Activated naive CD4-positive, alpha-beta T cell treated with anti-CD3 and anti-CD28 coated beads, Interleukin-2, amount 50 U/mL, for 72 hours (primary cell): ENCODE measurements at places on chromosomes 1 and 21.

- no peak for DNase-seq
These were observed 116.1 kb downstream of the MRPS6 start for GRCh38 chr21:34189506-34189905.

- DNase-seq = no peak
These were observed 63.5 kb upstream of the DMRTB1 start for GRCh38 chr1:53395671-53396215.

GRCh38 chr1:205144751-205145150, 23.0 kb upstream of the RBBP5 start:
- no peak for DNase-seq

GRCh38 chr1:25103164-25103795, 129.0 kb downstream of the SYF2 start:
- no peak for DNase-seq

DNA sequence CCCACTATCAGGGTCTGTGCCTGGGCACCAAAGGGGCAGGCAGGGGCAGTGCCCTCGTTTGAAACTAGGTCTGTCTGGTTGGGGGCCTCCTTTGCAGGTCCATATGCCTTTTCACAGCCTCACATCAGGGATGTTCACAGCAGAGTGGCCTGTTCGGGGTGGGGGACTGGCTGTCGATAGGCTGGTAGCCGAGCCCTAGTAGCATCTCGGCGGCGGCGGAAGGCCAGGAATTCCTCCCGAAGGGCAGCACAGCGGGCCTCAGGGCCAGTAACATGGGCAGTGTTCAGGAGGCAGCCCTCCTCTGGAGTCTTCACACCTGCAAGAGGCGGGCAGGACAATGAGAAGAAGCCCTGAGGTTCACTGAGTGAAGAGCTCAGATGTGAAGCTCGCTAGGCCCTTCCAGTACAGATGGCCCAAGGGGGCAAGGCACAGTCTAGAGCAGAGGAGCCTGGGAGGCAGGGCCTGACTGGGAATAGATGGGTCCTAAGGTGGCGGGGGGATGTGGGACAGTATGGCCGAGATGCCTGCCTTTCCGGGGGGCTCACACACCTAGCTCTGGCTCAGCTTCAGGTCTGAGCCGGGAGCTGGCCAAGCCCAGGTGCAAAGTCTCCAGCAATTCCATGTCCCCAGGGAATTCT, 2.0 kb upstream of the TAGLN2 start:
- no peak for DNase-seq

- no peak for DNase-seq
These were observed 50.5 kb downstream of the RGS4 start for GRCh38 chr1:163119707-163120106.

DNA sequence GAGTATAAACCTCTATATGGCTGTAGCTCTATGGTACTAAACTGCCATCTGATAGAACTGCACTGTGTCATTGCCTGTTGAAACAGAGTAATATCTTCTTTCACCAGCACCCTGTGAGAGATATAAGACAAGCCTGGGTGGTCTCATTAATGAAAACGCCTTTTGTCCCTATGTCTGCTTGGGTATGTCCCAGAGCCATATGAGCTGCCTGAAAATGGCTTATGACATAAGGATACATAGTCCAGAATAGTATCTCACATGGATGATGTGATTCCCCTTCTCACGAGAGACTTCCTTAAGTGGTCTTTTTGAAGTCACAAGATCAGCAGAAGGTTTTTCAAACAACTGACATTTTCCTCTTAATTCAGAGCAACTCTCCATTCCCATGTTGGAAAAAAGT, 7.3 kb upstream of the TMCC2 start:
- DNase-seq = no peak

DNA sequence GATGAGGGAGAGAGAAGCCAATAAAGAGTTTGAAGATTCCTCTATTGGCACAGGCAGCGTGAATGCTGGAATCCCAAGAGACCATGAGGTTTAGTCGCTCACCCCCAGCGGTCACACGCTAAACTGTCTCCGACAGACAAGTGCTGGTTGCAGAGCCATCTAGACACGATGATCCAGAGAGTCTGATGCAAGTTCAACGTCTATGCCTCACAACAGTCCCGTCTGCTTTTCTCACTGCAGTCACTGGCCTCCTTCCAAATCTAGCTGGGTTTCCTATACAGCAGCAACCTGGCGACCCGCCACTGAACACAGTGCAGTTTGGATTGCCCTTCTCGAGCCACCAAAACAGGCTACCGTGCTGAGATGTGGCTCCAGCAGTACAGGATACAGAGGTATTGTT, 98.6 kb upstream of the KRTAP19-8 start:
- DNase-seq = no peak

GRCh38 chr1:154669464-154670282, 61.7 kb upstream of the ADAR start:
- DNase-seq = peak; percentile 68

DNA sequence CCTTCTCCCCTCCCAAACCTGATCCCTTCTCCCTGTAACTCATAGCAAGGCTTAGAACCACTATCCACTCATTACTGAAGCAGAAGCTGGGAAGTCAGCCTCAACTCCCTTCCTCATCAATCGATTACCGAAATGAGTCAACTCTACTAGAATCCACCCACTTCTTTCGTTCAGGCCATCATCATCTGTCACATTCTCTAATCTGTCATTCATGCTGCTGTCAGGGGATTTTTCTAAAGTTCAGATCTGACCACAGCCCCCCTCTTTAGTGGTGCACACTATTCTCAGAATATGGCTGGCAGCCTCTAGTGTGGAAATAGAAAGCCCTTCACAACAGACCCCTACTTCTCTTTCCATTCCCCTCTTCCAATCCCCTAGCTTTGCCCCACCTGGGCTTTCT, 5.1 kb downstream of the NT5C1A start:
- peak; percentile 69 for DNase-seq

GRCh38 chr1:234244482-234244881, 128.8 kb upstream of the COA6 start:
- DNase-seq = no peak

DNA sequence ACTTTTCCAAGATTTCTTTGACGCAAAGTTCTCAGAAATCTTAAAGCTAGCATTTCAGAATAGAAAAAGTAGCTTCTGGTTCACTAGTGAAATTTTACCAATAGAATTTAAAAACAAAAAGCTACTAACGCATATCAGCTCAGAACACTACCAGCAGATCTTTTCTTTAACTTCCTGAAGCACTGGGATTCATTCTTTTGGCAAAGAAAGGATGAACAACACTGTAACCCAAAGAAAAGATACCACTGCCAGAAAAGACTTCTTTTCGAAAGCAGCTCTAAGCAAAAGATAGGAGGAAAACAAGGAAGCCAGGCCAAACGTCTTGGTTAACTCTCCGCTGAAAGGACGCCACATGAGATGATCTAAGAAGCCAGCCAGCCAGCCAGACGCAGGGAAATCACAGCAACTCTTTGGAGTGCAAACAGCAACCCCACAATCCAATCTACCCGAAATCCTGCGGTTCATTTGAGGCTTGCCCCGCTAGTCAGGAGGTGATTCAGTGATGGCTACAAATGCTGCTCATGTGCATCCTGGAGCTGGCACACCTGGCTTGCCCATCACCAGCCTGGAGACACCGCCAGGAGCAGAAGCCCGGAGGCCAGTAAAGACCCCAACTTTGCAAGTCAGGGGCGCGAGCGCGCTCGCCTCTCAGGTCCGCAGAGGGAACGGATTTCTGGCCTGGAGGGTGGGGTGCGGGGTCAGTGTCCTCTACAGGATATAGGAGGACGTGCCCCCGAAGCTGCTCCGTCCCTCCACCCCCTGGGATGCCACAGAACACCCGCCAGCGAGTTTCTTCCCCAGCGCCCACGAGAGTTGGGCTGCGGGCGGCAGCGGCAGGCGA, 812 bp downstream of the NBPF1 start:
- DNase-seq = peak; percentile 81

GRCh38 chr21:32136546-32136945, 142.3 kb downstream of the MIS18A start:
- no peak for DNase-seq

DNA sequence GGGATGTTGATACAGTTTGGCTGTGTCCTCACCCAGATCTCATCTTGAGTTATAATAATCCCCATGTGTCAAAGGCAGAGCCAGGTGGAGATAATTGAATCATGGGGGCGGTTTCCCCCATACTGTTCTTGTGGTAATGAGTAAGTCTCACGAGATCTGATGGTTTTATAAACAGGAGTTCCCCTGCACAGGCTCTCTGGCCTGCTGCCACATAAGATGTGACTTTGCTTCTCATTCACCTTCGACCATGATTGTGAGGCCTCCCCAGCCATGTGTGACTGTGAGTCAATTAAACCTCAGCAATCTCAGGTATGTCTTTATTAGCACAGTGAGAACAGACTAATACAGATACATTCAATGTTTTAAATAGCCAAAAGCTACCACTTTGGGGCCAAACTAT, 41.1 kb downstream of the SLC35F3 start:
- no peak for DNase-seq

GRCh38 chr1:31771891-31772668, 7.9 kb upstream of the ADGRB2 start:
- peak; percentile 48 for DNase-seq

DNA sequence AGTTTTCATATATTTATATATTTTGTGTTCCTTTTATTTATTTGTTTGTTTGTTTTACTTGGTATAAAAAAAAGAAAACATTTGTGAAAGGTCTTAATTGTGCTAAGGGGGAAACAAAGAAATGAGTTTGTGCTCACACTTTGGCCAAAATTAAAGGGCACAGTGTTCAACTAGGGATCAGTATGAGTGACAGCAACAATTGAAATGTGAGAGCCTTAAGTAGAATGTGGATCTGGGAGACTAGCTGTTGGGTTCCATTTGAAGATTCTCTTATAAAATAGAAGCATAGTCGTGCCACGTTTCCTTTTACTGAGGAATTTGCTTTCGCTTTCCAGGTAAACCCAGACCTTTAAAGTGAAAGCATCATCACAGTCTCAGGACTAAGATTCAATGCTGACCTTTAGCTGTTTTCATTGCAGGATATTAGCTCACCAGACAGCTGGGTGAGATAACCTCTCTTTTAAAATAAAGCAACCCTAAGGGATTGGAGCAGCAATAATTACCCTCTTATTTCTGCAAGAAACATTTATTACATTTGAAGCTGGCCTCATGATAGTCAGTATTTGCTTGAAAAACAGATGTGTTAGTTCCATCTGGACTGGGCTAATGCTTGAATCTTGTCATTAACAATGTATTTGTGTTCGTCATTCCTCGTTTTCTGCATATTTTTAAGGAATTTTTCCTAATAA, 37.1 kb upstream of the CD55 start:
- no peak for DNase-seq

GRCh38 chr1:154157520-154158306, 2.8 kb upstream of the NUP210L start:
- DNase-seq = peak; percentile 73

- DNase-seq = no peak
These were observed 5.8 kb downstream of the PAFAH2 start for GRCh38 chr1:25991937-25992688.

- no peak for DNase-seq
These were observed 179.4 kb downstream of the ZBTB18 start for GRCh38 chr1:244230470-244230869.

DNA sequence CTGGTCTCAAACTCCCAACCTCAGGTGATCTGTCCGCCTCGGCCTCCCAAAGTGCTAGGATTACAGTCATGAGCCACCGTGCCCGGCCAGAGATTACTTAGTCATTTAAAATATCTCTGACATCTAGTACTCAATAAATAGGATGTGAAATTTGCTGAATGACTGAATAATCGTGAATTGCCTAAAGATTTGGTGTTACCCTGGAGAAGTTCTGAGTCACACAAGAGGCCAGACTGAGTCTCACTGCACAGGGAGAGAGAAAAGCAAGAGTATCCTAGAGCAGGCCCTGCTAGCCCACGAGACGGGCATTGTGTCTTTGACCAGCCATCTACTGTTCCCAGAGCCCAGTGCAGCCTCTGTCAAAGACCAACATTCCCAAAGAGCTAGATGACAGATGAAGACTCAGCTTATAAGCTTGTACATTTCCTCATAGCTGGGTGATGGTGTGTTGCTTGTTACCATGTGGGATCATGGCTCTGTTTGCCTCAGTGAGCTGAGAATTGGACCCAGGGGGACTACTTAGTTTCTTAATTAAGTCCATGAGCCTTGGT, 5.6 kb upstream of the EIF4G3 start:
- no peak for DNase-seq

DNA sequence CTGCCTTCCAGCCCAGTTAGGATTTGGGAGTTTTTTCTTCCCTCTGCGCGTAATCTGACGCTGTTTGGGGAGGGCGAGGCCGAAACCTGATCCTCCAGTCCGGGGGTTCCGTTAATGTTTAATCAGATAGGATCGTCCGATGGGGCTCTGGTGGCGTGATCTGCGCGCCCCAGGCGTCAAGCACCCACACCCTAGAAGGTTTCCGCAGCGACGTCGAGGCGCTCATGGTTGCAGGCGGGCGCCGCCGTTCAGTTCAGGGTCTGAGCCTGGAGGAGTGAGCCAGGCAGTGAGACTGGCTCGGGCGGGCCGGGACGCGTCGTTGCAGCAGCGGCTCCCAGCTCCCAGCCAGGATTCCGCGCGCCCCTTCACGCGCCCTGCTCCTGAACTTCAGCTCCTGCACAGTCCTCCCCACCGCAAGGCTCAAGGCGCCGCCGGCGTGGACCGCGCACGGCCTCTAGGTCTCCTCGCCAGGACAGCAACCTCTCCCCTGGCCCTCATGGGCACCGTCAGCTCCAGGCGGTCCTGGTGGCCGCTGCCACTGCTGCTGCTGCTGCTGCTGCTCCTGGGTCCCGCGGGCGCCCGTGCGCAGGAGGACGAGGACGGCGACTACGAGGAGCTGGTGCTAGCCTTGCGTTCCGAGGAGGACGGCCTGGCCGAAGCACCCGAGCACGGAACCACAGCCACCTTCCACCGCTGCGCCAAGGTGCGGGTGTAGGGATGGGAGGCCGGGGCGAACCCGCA, at the start of gene PCSK9:
Gene PCSK9 (plus strand): TSS at position 207 of the 741 bp plus-strand sequence. CDS start 290 bp downstream, at position 497.
- no peak for DNase-seq
